Kidney capillary endothelial cell (primary cell): ENCODE measurements at places on chromosomes 2 and 18.

DNA sequence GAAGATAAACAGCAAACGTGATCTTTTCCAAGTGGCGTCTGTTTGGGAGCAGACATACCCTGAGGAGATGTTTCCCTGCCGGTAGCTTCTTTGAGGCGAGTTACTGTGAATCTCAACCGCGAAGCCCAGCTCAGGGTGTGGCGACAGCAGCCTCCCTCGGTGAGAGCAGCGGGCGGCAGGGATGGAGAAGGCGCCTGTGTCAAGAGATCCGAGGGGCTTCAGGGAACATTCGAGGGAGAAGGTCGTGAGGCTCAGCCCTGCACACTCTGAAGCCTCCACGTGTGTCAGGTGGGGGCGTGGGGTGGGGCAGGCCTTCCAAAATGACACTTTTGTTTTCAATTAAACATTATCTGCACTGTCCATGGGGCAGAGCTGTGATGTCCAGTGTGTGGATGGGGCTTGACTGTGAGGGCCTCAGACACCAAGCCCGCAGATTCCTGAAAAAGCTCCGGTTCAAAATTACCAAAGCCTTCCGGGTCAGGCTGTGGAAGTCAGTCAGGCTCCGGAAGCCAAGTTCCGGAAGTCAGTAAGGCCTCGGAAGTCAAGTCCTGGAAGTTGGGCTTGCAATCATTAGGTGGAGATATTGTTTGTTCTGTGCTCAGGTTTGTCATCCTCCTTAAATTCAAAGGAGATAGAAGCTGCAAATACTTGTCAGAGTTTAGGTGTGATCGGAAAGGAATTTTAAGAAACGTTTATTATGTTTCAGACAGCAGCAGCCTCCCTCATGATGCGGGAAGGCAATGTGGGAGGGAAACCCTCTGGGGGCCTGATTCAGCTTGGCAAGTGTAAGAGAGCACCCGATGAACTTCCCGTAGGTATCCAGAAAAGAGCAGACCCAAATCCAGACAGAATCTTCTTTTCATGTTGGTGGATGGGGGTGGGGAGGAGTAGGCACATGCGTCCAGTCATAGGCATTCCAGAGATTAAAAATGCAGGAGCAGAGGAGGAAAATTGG lies 20.7 kb downstream of the SMIM21 start:
- DNase-seq: no peak

GRCh38 chr2:201057715-201058248 lies 13.7 kb downstream of the HYCC2 start:
- DNase-seq: no peak

DNA sequence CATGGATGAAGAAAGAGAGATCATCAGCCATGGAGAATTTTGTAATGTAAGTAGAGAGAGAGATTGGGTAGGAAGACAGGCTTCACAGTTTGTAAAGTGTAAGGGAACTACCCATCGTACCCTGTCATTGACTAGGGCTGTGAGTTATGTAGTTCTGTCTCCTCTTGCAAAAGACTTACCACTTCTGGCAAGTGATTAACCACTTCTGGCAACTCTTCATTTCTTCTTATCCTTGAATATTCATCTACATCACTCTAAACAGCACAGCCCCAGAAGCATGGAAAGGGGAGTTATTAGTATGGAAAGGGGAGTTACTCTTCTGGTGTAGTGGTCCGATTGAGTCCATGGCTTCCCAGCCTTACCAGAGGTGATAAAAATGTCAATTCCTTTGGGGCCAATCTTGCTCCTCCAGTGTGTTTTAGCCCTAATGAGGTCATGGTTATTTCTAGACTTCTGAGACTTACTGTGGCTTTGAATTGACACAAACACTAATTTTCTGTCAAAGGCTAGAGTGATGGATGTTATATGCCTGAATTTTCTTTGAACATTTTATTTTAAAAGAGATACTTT lies 52.0 kb downstream of the STAT1 start:
- no peak for DNase-seq

- DNase-seq: peak; percentile 29
Observed at GRCh38 chr2:119487434-119488244, 36.6 kb downstream of the SCTR start.

GRCh38 chr2:204110338-204110741 lies 173.8 kb downstream of the ICOS start:
- DNase-seq: peak; percentile 80

GRCh38 chr18:45467293-45467692 lies 148.0 kb upstream of the SLC14A2 start:
- DNase-seq: peak; percentile 46

DNA sequence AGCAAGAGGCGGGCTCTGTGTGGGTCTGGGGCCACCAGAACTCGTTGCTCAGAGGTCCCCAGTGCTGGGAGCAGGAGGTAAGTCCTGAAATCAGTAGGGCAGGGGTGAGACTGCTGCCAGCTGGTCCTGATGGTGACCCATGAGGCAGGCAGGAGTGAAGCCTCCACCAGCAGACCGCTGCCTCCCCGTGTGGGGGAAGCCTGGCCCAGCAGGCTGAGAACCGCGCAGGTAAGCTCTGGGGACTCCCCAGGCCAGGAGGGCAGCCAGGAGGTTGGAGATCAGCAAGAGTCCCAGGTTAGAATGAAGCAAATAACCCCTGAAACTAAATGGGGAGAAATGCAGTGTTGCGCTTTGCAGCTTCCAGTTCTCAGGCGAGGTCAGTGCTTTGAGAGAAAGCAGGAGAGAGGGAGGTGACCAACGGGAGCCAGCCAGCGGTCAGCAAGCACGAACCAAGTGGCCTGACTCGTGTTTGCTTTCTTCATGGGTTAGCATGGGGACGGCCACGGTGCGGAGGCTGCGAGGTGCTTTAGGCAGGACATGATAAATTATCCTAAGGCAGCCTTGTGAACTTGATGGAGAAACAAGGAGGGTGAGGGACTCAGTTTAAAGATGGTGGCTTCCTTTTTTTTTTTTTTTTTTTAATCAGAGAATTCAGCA lies 26.2 kb downstream of the INHBB start:
- DNase-seq: no peak

DNA sequence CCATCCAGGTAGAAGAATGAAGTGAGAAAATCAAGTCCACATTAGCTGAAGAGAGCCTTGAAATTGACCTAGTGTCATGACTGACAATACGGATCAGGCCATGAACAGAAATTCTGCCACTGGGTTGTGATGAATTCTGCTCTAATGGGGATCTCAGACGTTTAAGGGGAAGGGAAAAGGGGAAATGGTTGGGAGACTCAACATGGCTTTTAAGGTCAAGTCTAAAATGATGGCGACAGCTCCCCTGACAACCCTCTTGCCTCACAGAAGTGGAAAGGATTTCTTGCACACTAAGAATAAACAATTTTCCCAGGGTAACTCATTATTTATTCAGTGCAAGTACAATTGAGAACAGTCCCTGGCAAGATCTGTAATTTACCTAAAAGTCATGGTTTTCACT lies 302.5 kb upstream of the ACVR2A start:
- DNase-seq: no peak

DNA sequence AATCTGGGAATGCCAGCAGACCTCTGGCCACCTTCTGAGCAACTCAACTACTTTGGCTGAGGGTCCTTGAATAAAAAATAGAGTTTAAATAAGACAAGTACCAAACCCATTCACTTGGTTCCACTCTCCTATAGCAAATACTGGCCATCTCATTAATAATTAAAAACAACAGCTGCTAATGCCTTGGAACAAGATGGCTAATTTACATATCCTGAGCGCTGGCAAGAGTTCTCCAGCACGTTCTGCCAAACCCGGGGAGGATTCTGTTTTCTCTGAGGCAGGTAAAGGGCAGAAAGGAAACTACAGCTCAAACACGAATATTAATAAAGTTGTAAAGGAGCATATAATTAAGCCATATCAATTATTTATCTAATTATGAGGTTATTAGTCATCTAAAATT lies 1123.7 kb downstream of the TDRD15 start:
- DNase-seq: no peak
